ENCODE measurements at places on chromosomes 3 and 15.

DNA sequence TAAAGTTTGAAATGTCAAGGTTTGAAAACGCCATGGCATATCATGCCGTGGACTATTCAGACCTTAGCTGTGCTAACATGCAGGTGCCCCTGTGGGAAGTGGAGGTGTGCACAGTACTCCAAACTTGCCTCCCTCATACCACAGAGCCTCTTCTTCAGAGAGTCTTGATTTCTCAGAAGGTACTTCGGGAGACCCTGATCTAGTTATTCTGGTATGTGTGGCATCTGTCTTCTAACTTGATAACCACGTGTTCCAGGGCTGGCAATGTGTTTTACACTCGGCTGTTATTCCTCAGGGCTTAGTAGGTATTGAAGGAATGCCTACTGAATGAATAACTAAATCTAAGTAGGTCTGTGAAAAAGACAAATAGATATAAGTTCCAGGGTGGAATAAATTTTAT, 309.9 kb downstream of the CLSTN2 start:
- DNase-seq: no peak

GRCh38 chr3:128394033-128394432, 72.7 kb downstream of the DNAJB8 start:
- no peak for DNase-seq

DNA sequence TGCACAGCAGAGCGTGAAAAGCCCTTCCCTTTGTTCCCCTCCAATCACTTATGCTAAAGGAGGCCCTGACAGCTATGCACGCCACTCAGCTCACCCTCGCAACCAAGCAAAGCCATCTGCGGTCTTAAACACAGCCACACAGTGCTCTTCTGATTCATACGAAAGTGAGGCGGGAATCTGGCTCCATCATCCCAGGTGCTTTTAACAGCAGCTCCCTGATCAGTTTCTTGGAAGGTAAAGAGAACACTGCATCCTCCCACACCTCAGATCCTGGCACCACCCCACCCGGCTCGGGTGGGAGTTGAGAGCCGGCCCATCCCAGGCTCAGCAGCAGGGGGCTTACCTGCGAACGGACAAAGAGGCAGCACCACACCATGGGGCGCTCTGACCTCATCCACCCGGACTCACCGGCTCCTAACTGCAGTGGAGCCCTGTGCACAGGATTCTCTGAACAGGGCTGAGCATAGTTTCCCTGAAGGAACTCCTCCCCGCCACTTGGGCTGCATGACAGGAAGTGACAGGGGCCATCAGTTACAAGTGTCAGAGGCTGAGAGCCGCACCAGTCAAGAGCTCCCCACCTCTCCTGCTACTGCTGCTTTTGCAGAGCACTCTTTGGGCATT, 114.3 kb upstream of the ARHGEF3 start:
- no peak for DNase-seq

DNA sequence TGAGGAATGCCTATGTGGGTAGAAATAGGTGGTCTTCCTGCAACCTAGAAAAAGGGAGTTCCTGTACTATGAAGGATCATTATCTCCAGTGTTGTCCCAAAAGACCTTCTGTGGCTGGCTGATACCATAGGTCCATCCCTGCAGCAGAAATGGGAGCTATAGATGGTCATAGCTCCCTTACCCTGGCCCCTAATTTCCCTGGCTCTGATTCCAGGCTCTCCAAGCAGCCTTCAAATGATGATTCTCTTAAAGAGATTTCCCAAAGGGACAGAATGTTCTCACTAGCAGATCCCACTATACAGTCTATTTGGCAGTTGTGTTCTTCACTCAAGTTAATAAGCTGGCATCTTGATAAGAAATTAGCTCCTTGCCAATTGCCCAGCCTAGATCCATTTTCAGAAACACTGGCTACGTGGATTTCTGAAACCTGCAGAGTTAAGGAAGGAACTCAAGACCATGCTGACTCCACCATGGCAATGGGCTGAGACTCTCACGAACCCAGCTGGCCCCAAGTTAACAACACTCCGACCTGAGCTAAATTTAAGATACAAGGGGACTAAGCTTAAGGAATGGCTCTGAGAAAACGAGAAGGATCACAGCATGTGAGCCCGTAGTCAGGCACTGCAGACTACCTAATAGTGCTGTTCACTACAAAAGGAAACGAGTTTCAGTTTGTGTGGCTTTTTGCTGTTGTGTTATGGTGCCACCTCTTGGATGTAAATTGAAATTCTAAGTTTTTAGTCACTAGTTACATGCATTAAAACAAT, 11.4 kb downstream of the C15orf40 start:
- no peak for DNase-seq

- peak; percentile 0 for DNase-seq
Observed at GRCh38 chr3:40690749-40691451, 166.1 kb downstream of the ZNF621 start.

- DNase-seq: no peak
Observed at GRCh38 chr15:100107151-100107550, 234.6 kb downstream of the ADAMTS17 start.

GRCh38 chr15:92167451-92167850, 226.2 kb upstream of the ST8SIA2 start:
- DNase-seq: no peak

GRCh38 chr3:9310043-9310442, 52.8 kb upstream of the THUMPD3 start:
- no peak for DNase-seq

DNA sequence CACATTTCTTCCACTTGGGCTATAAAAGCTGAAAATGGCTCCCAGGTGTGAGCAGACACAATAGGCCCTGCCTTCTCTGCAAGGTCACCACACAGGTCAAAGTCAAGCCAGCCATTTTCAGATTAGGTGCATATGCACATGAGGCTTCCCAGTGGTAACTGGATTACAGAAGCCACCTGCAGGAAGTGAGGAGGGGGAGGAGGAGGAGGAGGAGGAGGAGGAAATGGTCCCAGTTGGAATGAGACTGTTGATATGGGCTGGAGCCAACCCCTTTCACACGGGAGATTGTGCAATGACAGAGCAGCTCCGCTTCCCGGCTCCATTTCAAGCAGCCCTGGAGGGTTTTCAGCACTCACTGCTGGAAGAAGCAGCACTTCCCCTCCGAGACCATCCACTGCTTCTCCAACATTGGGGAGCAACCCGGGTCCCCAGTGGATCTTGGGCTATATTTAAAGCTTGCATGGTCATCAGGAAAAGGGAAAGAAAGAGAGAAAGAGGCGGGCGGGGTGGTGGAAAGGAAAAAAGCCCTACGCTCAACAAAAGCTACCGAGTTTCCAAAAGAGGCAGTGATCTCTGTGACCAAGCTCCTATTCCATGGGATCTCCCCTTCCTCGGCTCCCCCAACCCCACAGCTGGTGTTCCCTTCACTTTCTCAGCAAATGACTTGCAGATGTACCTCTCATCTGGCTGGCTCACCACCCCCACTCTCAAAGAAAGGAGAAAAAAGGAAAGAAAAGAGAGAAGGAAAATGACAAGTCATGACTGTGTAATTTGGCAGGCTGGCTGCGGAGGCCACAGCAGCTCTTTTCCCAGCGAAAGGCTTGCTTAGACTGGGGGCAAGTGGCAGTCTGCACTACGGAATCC, 58.3 kb downstream of the LRIG1 start:
- no peak for DNase-seq

GRCh38 chr3:45426161-45426560, 37.8 kb downstream of the LARS2 start:
- DNase-seq: no peak

DNA sequence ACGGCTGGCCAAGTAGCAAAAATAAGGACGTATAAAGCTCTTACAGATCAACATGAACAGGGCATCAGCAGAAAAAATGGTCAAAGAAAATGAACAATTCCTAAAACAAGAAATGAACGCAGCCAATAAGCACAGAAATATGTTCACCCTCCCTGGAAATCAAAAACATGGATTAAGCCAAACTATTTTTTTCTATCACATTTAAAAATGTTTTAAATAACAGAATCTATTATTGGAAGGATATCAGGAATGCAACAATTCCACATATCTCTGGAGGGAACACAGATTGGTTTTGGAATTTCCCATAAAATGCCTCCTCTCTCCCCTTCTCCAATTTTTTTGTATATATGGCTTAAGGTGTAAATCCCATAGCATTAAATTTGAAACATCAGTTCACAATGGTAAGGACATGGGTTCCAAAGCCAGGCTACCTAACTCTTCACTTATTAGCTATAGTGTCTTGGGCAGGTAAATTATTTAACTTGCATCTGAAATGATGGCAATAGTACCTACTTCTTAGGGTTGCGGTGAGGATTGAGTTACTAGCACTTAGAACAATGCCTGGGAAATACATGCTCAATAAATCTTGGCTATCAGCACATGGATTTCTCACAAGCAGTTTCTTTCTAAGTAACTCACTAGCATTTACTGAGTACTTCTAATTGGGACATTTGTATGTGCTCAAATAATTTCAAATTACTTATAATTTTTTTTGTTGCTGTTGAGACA, 10.1 kb downstream of the UACA start:
- no peak for DNase-seq

DNA sequence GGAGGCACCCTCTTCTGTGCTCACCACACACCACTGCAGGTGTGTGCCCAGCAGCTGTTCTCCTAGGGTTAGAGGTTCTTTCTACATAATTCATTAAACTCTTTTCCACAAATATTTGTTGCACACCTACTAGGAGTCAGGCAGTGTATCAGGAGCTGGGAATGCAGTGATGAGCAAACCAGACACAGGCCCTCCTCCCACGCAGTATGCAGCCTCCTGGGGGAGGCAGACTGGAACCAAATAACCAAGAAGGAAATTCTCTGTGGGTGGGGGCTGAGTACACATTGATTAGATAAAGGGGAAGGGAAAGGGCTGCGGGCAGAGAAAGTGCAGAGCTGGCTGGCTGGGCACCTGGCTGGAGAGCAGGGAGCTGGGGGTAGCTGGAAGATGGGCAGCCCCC, 18.5 kb upstream of the C3orf22 start:
- no peak for DNase-seq

DNA sequence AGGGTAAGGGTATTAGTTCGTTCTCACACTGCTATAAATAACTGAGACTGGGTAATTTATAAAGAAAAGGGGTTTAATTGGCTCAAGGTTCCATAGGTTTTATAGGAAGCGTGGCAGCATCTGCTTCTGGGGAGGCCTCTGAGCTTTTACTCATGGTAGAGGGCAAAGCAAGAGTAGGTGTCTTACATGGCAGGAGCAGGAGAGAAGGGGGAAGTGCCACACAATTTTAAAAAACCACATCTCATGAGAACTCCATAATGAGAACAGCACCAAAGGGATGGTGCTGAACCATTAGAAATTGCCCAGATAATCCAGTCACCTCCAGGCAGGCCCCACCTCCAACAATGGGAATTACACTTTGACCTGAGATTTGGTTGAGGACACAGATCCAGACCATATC, 12.2 kb downstream of the RNF111 start:
- no peak for DNase-seq

- DNase-seq: no peak
Observed at GRCh38 chr15:62085740-62086139, 19.0 kb downstream of the C2CD4A start.

GRCh38 chr3:45642731-45643152, 46.5 kb upstream of the SACM1L start:
- no peak for DNase-seq

DNA sequence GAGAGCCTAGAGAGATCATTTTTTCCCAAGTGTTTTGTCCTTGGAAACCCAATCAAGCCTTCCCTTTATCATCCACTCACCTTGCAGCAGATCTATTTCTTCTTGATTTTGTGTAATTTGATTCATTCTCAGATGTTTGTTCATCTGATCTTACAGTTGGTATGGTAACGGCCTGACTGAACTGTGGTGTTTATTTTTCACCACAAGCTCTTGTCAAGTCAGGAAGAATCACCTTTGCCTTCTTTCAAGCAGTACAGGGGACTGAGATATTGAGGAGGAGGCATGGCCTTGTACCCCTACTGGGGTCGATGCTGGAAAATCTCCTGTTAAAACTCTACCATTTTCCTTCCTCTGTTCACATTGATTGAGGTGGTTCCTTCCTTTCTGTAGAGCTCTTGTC, 361.4 kb upstream of the CFAP20DC start:
- no peak for DNase-seq

DNA sequence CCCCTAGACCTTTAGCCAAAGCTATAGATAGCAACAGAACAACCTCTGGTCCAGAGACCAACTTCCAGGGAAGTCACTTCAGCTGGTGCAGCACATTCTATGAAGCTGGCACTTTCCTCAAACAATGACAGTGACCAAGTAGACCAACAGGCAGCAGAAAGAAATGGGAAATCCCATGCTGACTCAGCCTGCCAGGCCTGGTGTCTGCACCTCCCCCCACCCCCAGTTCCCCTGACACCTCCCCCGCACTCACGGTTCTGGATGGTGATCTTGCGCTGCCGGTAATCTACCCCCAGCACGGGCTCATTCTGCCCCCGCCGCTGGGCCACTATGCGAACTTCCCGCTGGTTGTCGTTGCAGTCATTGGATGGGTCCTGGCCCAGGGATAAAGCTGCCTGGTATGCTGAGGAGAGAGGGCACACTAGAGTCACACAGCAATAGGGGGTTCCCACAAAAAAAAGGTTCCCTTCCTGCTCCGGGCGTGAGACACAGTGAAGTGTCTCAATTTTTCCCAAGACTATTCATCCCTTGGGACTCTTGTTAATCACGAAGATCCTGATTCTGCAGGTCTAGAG, 17.0 kb downstream of the ILDR1 start:
- DNase-seq: no peak

DNA sequence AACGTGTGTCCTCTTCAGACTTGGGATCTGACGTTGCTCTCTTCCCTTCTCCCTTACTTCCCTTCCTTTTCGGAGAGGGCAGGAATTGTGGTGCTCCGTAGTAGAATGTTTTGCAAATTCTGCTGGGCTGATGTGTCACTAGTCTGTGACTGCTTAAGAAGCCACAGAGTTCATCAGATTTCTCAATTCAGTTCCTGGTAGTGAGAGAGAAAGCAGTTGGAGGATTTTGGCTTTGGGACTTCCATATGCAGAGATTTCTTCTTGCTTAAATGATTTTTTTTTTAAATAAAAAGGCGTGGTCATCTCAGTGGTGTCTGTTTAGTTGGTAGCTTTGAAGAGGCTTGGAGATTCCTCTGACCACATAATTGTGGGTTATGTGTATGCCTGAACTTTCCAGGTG, 10.1 kb downstream of the CEMIP start:
- no peak for DNase-seq

GRCh38 chr3:67790043-67790442, 135.6 kb upstream of the SUCLG2 start:
- no peak for DNase-seq

DNA sequence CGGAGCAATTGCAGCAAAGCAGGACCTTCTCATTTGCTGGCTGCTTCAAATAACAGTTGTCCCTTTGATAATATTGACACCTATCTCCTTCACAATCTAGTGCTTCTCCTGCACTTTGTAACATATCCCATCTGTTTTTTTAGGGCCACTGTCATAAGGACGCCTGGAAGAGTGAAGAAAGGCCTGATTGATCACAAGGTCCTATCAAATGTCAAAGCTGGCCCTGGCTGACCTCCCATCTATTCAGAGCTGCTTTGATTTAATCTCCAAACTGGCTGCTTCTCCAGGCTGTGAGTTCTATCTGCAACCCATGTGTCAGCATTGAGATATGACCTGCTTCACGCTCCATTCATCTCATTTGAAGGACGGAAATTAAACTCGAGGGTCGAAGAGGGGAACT, 601.2 kb upstream of the KCNMB2 start:
- DNase-seq: no peak

GRCh38 chr3:180277041-180277440, 240.3 kb upstream of the PEX5L start:
- DNase-seq: no peak

Measured in esophagus squamous epithelium (tissue), 5 donors.